ENCODE measurements at places on chromosomes 2 and 18. TPM values are rescaled to one million over a fixed set of nuclear protein-coding genes. Genes with fewer than 3 reads are reported as not detected.
A peak's percentile ranks its signal among the peaks of the same experiment; 100 is the strongest.

DNA sequence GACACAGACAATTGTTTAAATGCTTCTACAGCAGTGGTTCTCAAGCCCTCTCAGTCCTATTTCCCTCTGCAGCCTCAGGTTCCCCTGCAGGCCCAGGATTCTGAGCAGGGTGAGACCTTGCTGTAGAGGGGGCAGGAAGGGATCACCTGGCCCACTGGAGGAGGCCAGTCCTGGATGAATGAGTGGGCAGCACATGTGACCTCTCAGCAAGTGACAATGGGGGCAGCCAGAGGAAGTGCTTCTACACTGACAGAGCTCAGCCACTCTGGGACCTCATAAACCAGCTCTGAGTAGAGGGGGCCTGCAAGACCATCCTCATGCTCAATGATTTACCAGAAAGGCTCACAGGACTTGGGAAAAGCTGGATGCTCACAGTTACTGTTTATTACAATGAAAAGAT is 63.2 kb downstream of the ASB1 start:
- DNase-seq: no peak

DNA sequence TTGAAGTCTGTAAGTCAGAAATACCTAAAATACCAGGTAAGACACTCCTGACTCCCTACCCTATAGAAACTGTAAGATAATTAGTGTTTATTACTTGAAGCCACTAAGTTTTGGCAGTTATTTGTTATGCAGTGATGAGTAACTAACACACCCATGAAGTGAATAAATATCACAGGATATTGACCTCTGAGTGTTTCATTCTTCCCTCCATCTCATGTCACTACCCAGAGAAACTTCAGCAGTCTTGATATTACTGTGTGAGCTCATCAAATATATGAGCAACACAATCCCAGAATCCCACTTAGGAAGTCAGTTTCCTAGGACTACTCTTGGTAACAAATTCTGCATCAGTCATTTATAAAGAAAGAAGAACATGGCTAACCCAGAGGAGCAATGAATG is 529.7 kb downstream of the FBXO15 start:
- DNase-seq: no peak

GRCh38 chr18:59021500-59021899 is 118.2 kb upstream of the SEC11C start:
- no peak for DNase-seq

- DNase-seq: no peak
Observed at GRCh38 chr2:98388081-98388480, 41.8 kb downstream of the CNGA3 start.

GRCh38 chr2:45729753-45730512 is 78.5 kb downstream of the PRKCE start:
- DNase-seq: peak; percentile 8

DNA sequence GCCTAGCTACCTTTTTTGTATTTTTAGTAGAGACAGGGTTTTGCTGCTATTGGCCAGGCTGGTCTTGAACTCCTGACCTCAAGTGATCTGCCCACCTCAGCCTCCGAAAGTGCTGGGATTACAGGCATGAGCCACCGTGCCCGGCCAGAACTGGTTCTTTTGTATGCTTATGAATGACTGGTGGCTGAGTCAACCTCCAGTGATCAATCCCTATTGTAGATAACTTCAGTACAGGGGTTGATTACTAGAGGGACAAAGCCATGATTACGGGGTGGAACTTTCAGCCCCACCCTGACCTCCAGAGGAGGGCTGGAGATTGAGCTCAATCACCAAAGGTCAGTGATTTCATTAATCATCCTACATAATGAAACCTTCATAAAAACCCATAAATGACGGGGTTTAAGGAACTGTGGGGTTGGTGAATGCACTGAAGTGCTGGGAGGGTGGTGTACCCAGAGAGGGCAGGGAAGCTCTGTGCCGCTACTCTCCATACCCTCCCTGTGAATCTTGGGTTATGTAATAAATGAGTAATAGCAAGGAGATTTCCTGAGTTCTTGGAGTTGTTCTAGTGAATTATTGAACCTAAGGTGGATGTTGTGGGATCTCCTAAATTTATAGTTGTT is 281.8 kb upstream of the CXCR4 start:
- no peak for DNase-seq

DNA sequence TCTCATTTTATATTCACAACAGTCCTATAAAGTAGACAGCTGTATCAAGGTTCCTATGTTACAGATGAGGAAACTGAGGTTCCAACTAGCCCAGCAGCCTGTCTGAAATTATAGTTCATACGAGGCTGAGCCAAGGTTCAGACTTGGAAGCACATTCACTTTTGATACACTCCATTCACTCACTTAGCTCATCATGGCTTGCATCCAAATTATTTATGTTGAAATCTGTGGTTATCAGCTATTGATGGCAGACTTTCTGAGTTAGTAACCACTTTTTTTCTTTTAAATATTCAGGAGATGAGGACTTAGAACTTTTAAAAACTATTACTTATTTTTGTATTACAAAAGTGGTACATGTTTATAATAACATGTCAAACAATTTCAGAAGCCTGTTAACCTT is 188.2 kb downstream of the MTX2 start:
- DNase-seq: no peak

DNA sequence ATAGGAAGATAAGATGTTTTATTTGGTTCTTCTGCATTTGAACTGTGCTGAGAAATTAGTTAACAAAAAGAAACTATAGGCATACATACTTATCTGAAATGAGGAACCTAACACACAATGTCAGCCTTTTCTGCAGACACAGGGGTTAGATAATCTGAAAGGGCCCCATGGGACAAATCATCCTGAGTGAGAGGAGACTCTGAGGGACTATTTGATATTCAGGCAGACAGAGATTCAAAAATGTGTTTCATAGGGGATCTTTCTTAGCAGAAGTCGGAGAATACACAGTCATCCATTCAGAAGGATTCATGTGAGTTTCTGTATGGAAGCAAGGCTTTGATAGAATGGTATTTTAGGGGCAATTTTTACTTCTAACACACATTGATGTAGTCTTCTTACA is 79.1 kb downstream of the NCKAP5 start:
- DNase-seq: no peak

DNA sequence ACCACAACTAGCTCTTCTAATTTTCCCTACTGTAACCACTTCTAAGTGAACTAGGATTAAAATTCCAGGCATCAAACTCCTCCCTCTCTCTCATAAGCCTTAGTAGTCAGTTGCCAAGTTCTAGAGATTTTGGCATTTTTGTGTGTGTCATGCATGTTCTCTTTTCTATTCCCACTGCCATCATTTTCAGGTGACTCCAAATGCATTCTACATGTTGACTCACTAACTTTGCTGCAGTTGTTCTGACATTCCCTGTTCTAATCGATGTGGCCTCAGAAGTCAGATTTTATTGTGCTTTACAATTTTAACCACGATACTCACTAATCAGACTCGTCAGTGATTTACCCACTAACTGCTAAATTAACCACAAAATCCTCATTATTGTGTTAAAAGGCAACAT is 13.3 kb downstream of the DSC1 start:
- DNase-seq: no peak

DNA sequence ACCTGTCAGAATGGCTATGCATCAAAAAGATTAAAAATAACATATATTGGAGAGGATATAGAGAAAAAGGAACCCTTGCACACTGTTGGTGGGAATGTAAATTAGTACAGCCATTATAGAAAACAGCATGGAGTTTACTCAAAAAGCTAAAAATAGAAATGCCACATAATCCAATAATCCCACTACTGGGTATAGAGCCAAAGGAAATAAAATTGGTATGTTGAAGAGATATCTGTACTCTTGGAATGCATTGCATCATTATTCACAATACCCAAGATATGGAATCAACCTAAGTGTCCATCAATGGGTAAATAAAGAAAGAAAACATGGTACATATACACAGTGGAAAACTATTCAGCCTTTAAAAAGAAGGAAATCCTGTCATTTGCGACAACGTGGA is 77.2 kb downstream of the C1D start:
- DNase-seq: no peak

DNA sequence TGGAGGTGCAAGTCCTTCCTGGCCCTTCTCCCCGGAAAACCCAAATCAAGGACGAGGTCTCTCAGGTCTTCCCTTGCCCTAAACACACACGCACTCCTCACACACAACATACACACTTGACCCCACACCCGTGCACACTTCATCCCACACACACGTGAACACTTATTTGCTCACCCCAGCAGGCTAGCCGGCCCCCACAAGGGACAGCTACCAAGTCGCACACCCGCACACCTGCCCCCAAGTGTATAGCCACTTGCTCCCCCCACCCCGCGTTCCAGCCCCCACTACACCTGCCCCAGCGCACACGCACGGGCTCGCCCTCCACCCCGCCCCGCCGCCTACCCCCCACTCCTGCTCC is 359 bp downstream of the TGFBRAP1 start:
- no peak for DNase-seq

- DNase-seq: peak; percentile 52
Observed at GRCh38 chr2:124333784-124334183, 308.7 kb downstream of the CNTNAP5 start.

DNA sequence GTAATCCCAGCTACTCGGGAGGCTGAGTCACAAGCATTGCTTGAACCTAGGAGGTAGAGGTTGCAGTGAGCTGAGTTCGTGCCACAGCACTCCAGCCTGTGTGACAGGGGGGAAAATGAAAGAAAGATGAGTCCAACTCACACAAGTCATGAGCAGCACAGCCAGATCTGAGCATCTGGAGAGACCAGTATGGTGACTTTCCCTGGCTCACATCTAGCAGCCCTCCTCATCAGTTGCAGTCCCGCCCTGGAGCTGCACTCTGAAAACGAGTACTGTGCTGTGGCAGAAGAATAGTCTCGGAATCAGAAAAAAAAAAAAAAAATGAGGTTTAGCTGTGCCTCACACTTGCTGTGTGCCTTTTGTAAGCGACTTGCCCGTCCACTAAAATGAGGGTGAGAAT is 74.4 kb upstream of the TRIB2 start:
- no peak for DNase-seq

GRCh38 chr2:109272461-109272860 is 143.5 kb downstream of the SH3RF3 start:
- DNase-seq: no peak

- DNase-seq: no peak
Observed at GRCh38 chr2:8620611-8621382, 61.1 kb upstream of the ID2 start.

GRCh38 chr2:223008956-223009355 is 43.0 kb upstream of the KCNE4 start:
- no peak for DNase-seq

GRCh38 chr2:20447437-20448245 is 767 bp downstream of the RHOB start:
- peak; percentile 51 for DNase-seq

GRCh38 chr18:24428709-24429108 is 2.2 kb downstream of the IMPACT start:
- no peak for DNase-seq

DNA sequence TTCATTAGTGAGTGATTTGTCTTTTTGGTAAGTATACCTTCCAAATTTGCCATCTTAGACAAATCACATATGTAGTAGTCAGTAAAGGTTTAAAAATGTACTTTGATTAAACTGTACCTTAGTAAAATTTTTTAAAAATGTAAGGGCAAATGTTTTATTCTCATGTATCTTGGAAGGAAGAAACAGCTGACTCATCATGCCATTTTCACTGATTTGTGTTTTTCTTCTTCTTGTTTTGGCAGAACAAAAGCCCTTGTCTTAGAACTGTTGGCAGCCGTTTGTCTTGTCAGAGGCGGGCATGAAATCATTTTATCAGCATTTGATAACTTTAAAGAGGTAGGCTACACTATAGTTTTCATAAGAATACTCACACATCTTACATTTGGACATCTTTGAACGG is 136.5 kb downstream of the PRPF40A start:
- no peak for DNase-seq

DNA sequence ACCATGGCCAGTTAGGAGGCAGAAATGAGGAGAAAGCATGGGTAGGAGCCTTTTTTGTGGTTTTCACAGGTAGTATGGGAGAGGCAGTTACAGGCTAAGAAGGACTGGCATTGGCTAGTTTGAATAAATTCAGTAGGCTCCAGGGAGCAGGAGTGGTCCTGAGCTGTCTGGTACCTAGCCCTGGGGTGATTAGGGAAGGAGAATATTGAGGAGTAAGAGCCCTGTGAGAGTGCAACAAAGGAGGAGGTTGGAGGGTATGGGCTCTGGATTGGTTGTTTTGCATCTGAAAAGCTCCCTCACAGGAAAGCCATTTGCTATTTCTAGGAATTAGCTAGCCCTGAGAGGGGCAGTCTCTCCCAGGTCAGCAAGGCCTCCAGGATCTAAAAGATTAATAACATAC is 13.3 kb upstream of the TCF7L1 start:
- no peak for DNase-seq

DNA sequence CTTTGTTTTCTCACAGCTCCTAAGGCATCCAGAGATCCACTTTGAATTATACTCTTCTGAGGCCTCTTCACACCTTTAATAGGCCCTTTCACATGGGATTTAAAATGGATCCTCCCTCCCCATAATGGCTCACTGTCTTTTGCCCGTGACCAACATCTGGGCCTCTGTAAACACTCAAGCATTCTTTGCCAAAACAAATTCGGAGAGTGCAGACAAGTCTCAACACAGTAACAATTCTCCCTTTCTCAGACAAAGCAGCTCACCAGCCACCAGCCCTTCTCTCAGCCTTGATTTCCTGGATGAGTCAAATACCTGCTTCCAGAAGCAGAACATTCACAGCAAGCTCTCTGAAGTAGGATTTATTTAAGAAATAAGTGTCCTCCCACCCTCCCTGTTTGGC is 14.0 kb upstream of the IMP4 start:
- DNase-seq: peak; percentile 18

DNA sequence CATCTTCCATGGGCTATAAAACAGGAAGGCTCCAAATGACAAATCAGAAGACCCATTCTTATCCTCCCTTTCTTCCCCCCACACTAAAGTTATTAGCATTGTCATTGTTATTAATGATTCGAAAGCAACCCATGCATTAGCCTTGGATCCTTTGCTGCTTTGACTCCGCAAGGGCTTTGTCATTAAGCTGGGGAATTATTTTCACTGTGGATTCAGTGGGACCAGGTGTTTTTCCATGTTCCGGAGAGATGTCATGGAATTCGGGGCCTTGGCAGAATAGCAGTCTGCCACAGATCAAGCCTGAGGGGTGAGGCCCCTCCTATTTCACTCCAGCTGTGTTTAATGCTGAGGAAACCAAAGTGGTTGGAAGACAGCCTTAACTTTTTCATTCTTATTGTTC is 357.1 kb downstream of the EN1 start:
- DNase-seq: no peak

- no peak for DNase-seq
Observed at GRCh38 chr2:217186668-217187159, 326.9 kb upstream of the TNP1 start.

- no peak for DNase-seq
Observed at GRCh38 chr2:136383167-136383566, 265.2 kb upstream of the CXCR4 start.

The EVA1A gene
- total RNA-seq: 122 TPM

The PHOSPHO2 gene
- 5.8 TPM for total RNA-seq

The OXER1 gene
- not detected for total RNA-seq

The DNAJC5G gene
- total RNA-seq: not detected

The POTEI gene
- not detected for total RNA-seq

The RAX gene
- not detected for total RNA-seq

The PRKAG3 gene
- total RNA-seq: not detected

The ANO7 gene
- total RNA-seq: 0.62 TPM

The FBLN7 gene
- 3.0 TPM for total RNA-seq

The KCNG2 gene
- total RNA-seq: not detected

Measured in M059J (cell line).